ENCODE measurements at places on chromosomes 4 and X.

- DNase-seq, result no peak
These were observed 1001.2 kb downstream of the STIM2 start for GRCh38 chr4:27861802-27862201.

- DNase-seq, result no peak
These were observed 66.1 kb upstream of the EFNB1 start for GRCh38 chrX:68762766-68763165.

- no peak for DNase-seq
These were observed 43.4 kb upstream of the PHF8 start for GRCh38 chrX:54087661-54088060.

GRCh38 chrX:10725071-10725470 lies 104.7 kb upstream of the MID1 start:
- DNase-seq, result no peak

- no peak for DNase-seq
These were observed 183.8 kb downstream of the PTTG2 start for GRCh38 chr4:38144031-38144430.

- DNase-seq, result no peak
These were observed 1018.8 kb upstream of the HS3ST1 start for GRCh38 chr4:12447451-12447850.

DNA sequence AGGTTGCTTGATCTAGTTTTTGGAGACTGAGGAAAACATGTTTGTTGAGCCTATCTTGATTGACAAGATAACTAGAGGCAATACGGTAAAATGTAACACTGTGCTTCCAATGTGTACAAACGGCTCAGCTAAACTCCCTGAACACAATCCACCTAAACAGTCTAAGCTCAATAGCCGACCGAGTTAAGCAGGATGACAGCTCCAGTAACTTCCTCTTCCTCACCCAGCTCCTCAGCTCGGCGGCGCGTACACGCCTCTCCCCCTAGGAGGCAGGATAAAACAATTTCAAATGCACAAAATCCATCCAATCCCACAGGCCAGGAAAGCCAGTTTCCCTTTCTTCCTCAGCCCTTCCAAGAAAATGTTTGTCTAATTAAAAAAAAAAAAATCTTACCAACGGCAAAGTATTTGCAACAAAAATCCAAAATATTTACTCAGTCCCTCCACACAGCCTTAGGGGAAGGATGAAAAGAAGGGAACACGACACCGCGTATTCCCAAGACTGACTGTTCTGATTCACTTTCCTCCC lies 1.0 kb downstream of the CNOT6L start:
- peak; percentile 49 for DNase-seq

GRCh38 chr4:95422436-95422835 lies 126.3 kb downstream of the UNC5C start:
- DNase-seq, result no peak

DNA sequence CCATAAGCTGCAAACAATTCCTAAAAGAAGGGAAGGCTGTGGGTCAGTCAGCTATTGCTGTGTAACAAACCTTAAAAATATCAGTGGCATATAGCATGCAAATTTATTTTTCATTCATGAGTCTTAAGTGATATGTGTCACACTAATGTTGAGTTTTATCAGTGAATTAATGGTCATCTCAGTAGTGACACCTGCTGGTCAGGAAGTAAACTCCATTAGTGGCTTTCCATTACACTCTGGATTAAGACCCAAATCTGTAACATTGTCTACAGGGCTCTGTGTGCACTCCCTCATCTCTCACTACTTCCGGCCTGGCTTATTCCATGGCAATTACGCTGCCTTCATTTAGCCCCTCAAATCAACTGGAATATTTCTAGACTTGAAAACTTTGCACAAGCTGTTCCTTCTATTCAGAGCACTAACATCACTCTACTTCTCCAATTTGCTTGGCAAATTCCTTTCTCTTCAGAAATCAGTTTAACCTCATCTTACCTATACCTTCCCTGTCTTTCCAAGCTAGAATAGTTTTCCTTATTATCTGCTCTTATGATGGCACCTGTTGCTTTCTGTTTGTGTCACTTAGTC lies 217.3 kb upstream of the TAPT1 start:
- no peak for DNase-seq

DNA sequence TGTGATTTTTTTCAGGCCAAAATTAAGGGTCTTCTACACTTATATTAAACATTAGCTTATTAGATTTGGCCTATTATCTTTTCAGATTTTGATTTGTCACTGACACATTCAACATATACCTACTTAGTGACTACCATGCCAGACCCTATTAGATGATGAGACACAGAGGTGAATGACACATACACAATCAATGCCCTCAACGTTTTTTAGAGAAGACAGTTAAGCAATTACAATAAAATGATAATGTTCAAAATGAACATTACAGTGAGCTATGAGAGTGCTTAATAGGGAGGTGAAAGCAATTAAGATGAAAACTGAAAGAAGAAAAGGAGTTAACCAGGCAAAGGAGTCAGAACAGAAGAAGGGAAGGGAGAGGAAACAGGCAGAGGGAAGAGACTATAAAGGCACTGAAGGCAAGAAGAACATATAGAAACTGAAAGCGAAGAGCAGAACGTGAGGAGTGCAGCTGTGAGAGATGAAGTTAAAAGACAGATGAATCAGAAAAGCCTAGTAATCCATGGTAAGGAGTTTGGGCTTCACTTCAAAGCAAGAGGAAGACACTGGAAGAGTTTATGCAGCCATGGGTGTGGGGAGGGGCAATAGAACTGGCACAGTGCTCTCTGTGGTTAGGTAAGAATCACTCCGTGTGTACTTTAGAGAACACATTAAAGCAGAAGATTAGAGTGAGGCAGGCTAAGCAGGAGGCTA lies 119.0 kb downstream of the REELD1 start:
- DNase-seq, result no peak

- DNase-seq, result no peak
These were observed 115.9 kb downstream of the CPZ start for GRCh38 chr4:8708401-8709021.

- no peak for DNase-seq
These were observed 355.0 kb upstream of the EMCN start for GRCh38 chr4:100872811-100873210.

DNA sequence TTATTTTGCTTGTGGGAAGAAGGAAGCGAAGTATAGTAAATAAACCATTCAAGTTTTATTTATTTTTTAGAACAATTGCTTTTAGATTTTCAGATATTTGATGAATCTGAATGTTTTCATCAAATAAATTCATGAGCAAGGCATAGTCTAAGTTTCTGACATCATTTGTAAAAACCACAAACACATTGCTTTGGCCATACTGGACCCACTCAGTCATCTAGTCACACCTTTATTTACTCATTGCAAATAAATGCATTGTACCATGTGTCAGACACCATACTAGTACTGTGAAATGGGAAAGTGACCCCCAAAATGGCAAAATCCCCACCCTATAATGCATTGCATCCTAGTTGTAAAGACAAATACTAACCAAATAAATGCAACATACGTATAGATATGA lies 449.1 kb upstream of the SMIM31 start:
- DNase-seq, result no peak

- DNase-seq, result no peak
These were observed 8.7 kb downstream of the RHOH start for GRCh38 chr4:40205259-40206198.

DNA sequence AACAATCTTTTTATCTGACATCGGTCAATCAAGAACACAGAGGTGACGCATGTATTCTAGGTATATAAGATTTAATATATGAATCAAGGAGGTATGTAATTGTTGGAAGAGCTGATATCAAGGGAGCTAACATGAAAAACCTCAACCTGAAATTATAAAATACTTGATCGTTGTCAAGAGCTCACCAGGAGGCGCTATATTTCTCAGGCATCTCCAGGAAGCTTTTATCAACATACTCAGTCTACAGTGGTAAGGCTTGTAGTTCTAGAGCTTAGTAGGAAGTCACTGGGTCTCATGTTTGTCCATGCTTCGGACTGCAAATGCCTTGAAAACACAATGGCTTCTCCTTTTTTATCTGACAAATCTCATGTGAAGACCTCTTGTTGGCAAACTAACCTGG lies 156.1 kb downstream of the GRXCR1 start:
- no peak for DNase-seq

- DNase-seq, result no peak
These were observed 35.8 kb upstream of the MID1 start for GRCh38 chrX:10656214-10656613.

GRCh38 chrX:22803353-22803752 lies 196.4 kb upstream of the DDX53 start:
- DNase-seq, result no peak

- DNase-seq, result peak; percentile 63
These were observed 92.6 kb upstream of the MAPK10 start for GRCh38 chr4:86452422-86452891.

DNA sequence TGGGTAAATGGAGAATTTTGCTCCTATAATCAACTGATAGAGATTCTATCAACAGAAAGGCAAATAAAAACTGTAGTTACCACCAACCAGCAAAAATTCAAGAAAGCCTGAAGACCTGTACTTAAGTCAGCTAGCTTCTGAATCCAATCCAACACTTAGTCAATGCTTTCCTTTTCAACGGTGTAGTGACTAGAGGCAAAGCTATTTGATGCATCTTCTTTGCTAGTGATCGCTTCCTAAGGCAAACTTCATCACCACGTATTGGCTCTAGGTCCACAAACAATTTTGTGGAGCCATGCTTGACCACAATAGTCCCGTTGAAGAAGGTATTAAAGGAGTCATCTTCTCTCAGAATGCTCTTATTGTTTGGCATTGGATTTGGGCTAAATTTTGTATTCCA lies 25.0 kb upstream of the UBA6 start:
- DNase-seq, result no peak

GRCh38 chr4:158560284-158560683 lies 38.6 kb downstream of the RXFP1 start:
- no peak for DNase-seq

GRCh38 chrX:13579661-13580060 lies 10.3 kb downstream of the EGFL6 start:
- DNase-seq, result no peak

- DNase-seq, result no peak
These were observed 6.1 kb downstream of the RELL1 start for GRCh38 chr4:37680089-37680488.

DNA sequence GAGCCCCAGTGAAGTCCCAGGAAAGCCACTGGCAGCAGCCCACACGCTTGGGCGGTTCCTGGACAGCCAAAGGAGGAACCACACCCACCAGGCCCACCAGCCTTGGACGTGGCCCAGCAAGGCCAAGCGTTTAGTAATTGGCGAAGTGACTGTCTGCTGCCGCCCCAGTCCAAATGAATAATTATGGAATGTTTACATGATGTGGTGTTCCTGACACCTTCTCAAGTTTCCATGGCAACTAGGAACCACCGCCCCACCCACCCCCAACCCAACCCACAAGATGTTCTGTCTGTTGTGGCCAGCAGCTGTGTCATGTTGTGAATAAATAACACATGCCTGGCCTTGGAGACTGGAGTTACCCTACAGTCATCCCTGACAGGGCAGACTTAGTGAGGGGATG lies 22.3 kb downstream of the APLN start:
- no peak for DNase-seq

DNA sequence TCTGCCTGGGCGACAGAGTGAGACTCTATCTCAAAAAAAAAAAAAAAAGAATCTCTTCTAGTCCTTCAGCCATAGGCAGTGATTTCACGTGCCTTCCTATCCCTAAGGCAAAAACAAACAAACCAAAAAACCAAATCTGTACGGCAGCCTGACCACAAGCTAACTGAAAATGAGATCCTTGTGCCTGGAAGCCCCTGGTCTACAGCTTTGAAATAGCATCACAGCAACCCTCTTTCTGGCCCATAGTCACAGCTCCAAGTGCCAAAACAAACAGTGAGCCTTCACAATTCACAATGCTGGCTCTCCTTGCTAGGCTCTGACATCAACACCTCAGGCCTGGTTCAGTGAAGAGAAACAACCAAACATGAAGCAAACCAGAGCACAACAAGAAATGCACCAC lies 46.1 kb downstream of the TMEM150C start:
- DNase-seq, result no peak

DNA sequence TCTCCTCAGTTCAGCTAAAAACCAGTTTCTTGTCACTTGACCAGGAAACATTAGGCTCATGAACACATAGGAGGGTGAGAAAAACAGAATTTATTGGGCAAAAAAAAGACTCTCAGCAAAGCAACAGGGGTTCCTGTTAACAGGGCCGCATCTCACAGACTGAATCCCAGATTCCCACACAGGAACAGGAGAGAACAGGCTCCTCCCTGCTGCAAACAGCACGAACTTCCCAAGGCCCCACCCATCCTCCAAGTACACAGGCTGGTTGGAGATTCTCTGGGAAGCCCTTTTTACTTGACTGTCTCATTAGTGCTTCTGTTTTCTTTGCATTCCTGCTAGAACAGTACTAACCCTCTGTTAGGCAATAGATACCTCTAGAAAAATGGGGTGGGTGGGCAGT lies 52.4 kb upstream of the IL21 start:
- DNase-seq, result no peak

DNA sequence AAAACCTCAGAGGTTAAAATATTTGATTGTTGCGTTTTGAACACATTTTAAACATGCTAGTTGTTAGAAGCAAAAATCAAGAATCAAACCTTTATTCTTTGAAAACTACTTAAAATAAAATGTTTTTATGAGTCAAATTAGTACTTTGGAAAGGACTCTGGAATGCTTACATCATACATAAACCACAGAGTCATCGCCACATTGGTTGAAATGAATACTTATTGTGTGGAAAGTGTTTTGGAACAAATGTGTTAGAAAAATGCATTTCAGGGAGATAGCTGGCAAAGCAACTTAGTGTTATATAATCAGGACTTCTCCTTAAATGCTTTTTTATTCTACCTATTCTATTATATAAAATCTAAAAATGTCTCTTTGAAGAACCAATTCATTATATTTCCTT lies 49.4 kb upstream of the CAMK2D start:
- no peak for DNase-seq

GRCh38 chrX:40971736-40972135 lies 113.5 kb upstream of the USP9X start:
- DNase-seq, result no peak

GRCh38 chrX:20333672-20334071 lies 67.0 kb upstream of the RPS6KA3 start:
- DNase-seq, result no peak

DNA sequence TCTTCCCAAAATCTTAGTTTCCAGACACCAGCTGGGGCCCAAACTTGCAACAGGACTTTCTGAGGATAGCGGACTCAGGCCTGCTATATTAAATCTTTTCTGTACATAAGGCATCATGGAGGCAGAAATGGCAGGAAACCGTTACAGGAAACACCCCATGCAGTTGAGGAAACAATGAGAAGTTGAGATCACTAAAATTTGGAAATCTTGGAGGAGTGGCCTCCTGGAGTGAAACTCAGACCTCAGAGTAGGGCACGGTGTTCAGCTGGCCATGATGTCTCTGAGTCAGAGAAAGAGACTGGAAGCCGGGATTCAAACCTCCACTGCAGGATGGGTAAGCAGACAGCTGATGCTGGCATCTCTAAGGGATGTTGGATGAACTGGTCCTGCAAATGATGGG lies 372.6 kb upstream of the CTSO start:
- no peak for DNase-seq

- DNase-seq, result no peak
These were observed 437.6 kb downstream of the IL1RAPL1 start for GRCh38 chrX:29024871-29025270.

Data from NCI-H187 (cell line).